ENCODE measurements at places on chromosomes 7 and 10.

GRCh38 chr10:21318540-21319167, 206.8 kb downstream of the SKIDA1 start:
- DNase-seq: peak; percentile 38

GRCh38 chr10:82041018-82041417, 166.0 kb downstream of the NRG3 start:
- no peak for DNase-seq

DNA sequence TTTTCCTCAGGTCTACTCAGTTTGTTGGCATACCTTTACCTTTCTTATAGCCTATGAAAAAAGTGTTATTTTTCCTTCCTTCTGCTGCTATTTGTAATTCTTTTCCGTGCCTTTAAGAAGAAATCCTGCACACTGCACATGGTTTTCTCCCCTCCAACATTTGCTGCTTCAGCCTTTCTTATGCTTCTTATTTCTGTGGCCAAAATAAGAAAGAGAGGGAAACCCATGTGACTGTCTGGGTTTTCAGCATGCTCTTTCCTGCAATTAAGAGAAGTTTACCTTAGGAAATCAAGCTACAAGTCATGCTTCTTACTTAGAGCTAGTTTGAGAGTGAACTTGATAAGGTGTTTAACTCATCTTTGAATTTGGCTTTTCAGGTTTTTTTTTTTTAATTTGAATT, 11.0 kb downstream of the TBC1D12 start:
- DNase-seq: no peak

DNA sequence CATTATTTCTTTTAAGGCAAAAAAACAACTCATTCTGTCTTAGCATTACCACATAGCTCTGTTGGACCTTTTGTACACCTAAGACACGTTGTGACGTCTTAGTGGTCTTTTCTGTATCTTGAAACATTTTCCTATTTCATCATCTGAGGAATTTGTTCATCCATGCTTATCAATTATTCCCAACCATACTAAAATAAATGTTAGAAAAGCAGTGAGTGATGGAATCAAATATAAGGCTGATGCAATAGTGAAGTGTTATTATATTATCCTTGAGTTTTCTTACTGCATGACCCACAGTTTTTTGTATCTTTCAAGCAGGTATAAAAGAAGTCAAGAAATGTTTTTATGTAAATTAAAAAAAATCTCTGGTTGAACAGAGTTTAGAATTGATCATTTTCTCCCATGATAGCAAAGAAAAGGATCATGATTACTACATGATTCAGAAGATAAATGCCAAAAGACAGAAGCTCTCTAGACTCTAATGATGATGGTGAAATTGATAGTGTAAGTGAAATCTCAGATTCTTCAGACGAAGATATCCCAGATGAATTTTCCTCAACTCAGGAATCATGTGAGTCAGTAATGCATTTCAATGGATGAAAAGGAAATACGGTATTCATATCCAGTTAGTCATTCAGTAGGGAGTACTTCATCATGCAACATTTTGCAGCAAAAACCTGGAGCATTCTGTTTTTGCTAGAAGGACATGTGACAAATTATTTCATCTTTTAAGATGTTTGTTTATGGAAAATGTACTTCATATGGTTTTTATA, 51.4 kb downstream of the CELF2 start:
- peak; percentile 15 for DNase-seq
